ENCODE measurements at places on chromosomes 11 and 22.
A peak's percentile ranks its signal among the peaks of the same experiment; 100 is the strongest.

GRCh38 chr22:39664485-39665200 lies 94.1 kb downstream of the CACNA1I start:
- DNase-seq, result no peak

DNA sequence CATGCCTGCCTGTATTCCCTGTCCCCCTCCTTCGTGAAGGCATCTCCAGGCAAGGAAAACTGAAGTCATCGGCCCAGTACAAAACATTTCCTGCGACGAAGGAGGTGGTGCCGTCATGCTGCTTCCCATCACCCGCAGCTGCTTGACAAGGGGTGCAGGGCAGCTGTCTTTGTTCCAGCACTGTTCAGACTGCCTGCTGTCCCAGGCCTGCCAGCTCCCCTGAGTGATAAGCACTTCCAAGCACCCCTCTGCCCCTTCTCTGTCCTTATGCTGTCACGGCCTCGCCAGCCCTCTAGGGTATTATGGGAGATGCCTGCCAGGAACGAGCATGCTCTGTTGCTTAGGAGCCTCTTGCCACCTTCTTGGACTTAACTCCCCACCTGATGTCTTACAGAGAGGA lies 37.1 kb upstream of the BSX start:
- DNase-seq, result no peak

- DNase-seq, result peak; percentile 80
Measured at GRCh38 chr11:20729597-20730105, 60.3 kb downstream of the NELL1 start.

DNA sequence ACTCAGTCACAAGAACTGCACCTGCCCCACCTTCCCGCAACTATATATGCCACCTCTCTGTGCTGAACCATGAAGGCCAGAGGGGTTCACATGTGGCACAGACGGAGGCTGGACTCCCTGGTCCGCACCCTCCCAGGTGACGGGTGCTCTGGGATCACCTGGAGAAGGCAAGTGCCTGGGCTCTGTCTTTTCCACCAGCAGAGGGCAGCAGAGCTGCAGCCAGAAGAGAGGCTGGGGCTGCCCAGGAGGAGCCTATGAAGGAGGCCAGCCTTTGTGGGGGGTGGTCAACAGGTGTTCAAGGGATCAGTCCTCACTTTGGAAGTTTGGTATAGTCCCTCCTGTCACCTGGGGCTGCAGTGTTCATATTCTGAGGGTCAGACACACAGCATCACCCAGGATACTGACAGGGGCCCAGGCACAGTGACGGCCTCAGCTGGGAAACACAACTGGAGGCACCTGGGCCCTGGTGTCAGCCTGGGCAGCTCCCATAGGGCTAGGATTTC lies 39.2 kb upstream of the IGLL5 start:
- peak; percentile 46 for DNase-seq

GRCh38 chr11:135027461-135027860 lies 615.4 kb upstream of the B3GAT1 start:
- DNase-seq, result peak; percentile 58

DNA sequence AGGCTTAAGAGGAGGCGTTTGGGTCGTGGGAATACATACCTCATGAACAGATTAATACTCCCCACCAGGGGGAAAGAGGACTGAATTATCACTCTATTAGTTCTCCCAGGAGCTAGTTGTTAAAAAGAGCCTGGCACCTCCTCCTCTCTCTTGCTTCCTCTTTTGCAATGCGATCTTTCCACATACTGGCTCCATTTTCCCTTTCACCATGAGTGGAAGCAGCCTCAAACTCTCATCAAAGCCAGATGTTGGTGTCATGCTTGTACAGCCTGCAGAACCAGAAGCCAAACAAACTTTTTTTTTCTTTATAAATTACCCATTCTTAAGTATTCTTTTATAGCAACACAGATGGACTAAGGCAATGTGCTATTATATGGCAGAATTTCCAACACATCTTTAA lies 258.5 kb downstream of the FAM76B start:
- no peak for DNase-seq

GRCh38 chr22:42768385-42769035 lies 47.8 kb upstream of the A4GALT start:
- no peak for DNase-seq

- DNase-seq, result no peak
Measured at GRCh38 chr11:99565333-99565732, 544.6 kb downstream of the CNTN5 start.

- DNase-seq, result no peak
Measured at GRCh38 chr22:29375398-29376076, 12.8 kb downstream of the AP1B1 start.

- DNase-seq, result no peak
Measured at GRCh38 chr11:116525961-116526495, 246.8 kb downstream of the BUD13 start.

DNA sequence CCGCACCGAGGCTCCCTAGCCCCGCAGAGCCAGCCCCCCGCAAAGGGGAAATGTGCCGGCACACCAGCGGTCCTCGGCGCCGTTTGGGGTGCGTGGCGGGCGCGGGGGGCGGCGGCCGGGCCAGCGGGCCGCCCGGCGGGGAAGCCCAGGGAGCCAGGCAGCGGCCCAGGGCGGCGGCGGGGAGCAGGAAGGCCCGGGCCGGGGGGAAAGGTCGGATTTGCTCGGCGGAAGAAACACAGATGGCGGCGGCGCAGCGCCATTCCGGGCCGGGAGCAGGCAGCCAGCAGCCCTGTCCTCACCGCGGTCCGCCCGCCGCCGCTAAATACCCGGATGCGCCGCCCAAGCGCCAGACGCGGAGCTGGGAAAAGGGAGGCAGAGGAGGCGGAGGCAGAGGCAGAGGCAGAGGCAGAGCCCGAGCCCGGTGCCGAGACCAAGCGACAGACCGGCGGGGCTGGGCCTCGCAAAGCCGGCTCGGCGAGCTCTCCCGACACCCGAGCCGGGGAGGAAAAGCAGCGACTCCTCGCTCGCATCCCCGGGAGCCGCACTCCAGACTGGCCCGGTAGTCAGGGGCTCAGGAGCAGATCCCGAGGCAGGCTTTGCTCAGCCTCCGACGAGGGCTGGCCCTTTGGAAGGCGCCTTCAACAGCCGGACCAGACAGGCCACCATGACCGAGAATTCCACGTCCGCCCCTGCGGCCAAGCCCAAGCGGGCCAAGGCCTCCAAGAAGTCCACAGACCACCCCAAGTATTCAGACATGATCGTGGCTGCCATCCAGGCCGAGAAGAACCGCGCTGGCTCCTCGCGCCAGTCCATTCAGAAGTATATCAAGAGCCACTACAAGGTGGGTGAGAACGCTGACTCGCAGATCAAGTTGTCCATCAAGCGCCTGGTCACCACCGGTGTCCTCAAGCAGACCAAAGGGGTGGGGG lies 2.6 kb upstream of the GCAT start:
- DNase-seq, result peak; percentile 93

GRCh38 chr11:94585399-94585798 lies 18.2 kb downstream of the PIWIL4 start:
- no peak for DNase-seq

DNA sequence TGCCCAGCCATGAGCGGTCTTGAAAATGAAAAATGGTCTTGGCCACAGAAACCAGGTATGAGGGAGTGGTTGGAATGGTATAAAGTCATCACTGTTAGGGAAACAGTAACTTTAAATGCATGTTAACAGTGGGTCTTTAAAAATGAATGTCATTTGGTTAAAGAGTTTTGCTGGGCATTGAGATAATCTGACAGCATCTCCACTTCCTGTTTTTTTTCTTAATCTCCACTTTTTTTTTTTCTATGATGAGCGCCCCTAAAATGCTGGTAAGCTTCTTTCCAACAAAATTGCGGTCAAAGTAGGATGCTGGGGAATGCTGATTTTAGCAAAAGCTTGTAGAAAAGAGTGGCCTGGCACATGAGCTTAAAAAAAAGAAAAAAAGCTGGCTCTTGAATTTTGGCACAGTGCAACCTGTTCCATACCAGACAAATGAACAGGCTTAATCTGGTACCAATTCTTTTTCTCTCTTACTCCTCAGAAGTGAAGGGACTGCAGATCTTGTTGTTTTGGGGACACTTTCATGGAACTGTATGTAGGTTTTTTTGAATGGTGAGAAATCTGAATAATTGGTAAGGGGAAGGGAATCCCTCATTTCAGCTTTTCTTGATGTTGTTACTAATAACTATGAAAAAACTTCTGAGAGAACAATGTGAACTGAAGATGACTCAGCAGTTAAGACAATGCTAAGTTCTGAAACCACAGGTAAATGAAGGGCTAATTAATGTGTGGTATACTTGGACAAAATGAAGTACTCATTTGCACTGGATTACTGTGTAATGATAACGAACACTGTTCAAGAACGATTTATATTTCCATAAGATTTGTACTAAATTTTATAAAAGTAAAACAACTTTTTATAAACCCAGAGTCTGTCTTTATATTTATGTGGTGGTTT lies 3.1 kb upstream of the ARHGEF12 start:
- DNase-seq, result no peak

DNA sequence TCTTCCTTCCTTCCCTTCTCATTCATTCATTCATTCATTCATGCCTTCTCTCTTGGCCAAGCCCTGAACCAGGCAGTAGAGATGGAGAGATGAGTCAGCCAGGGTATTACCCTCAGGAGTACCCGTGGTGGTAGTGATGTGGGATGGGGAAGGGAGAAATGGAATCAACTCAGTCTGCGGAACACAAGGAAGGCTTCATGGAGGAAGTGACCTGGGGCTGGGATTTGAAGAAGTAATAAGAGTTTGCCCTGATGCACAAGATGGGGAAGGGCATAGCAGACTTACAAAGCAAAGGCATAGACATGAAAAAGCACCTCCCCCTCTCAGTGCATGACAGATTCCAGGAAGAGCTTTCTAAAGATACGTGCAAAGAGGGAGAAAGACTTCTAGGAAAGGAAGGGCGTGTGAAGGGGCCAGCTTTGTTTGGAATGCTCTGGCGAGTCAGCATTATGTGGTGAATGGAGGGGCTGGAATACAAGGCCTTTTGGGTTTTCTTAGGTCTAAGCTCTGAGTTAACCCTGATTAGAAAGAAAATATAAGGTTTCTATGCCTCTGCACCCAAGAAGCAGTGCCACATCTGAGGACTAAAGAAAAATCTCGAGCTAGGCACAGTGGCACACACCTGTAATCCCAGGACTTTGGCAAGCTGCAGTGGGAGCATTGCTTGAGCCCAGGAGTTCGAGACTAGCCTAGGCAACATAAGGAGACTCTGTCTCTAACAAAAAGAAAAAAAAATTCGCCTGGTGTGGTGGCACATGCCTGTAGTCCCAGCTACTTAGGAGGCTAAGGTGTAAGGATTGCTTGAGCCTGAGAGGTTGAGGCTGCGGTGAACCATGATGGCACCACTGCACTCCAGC lies 36.4 kb upstream of the ACER3 start:
- DNase-seq, result no peak

- DNase-seq, result no peak
Measured at GRCh38 chr11:133467686-133468085, 64.6 kb downstream of the OPCML start.

All from muscle of arm (tissue), 14 donors.